Thymus (tissue), 14 donors: ENCODE measurements at places on chromosomes 11 and 22. TPM values are rescaled to one million over a fixed set of nuclear protein-coding genes. Genes with fewer than 3 reads are reported as not detected.
A peak's percentile ranks its signal among the peaks of the same experiment; 100 is the strongest.

ASPHD2 gene
- total RNA-seq = 2.1 TPM

DNA sequence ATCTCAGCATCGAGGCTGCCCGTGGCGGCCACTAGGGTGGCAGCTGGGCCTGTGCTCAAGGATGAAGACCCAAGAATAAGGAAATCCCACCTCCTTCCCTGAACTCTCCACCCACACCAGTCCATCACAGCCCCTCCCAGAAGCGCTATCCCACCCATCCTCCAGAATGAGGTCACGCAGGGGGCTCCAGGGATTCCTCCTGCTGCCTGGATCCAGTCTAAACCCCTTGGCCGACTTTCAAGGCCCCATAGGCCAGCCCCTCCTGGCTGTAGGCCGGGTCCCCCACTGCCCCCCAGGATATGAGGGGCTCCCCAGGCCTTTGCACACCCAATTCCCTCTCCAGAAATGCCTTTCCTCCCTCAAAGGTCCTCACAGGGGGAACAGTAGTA, 19.0 kb upstream of the SCGB1A1 start:
- H3K4me1 ChIP-seq = peaks cover 56% of the 10 kb centered on the region
- no peaks in the 10 kb centered on the region for H3K36me3 ChIP-seq
- no peaks in the 10 kb centered on the region for H3K27me3 ChIP-seq
- DNase-seq = no peak
- no peak overlapping the region for H3K4me3 ChIP-seq

DNA sequence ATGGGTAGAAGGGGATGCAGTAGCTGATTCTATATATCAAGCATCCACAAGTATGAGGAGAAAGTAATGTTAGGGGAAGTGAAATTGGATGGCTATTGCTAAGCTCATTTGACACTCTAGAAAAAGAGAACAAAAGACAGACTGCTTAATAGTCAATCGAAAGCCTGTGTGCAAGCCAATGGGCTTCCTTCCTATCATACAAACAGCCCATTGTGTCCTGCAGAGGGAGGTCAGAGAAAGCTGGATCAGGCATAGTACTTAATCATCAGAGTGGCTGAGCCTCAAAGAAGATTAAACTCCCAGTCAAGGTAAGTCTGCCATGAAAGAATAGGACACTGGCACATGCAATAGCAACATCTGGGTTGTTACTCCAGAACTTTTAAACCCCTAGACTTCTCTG, 50.9 kb upstream of the PGR start:
- DNase-seq = no peak
- H3K4me1 ChIP-seq = no peaks in the 10 kb centered on the region
- no peaks in the 10 kb centered on the region for H3K36me3 ChIP-seq
- H3K27ac ChIP-seq = no peak overlapping the region

SCGB1D2 gene
- 0.80 TPM for total RNA-seq

DNA sequence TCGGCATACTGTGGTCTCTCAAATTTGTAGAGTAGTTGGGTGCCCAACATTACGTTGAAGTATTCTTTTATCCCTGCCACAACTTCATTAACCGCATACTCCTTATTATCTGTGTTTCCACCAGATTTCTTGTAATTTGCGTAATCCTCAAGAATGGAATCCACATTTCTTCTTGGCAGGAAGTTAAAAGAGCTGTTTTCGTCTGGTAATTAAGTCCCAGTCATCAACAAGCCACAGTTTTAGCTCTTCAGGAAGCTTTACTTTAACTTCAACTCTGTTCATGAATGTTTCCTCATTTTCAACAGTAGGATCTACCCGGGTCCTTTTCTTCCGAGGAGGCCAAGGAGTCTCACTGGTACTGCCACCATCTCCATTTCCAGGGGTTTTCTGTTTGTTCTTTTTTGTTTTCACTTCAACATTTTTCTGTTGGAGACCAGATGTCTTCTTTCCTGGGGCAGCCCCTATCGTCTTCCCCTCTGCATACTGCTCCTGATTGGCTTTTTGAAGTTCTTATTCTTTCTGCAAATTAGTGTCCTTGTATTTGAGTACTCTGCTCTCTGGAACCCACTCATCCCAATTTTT, 30.3 kb downstream of the PDE3B start:
- no peak overlapping the region for H3K27ac ChIP-seq
- DNase-seq = no peak
- H3K27me3 ChIP-seq = no peaks in the 10 kb centered on the region
- H3K4me1 ChIP-seq = no peaks in the 10 kb centered on the region
- no peaks in the 10 kb centered on the region for H3K36me3 ChIP-seq

- H3K4me3 ChIP-seq = no peak overlapping the region
- H3K27me3 ChIP-seq = no peaks in the 10 kb centered on the region
- no peak for DNase-seq
- H3K27ac ChIP-seq = no peak overlapping the region
These were observed 16.5 kb upstream of the PLEKHB1 start for GRCh38 chr11:73629907-73630306.

GRCh38 chr11:44003736-44004451, 43.9 kb upstream of the ACCSL start:
- H3K36me3 ChIP-seq = no peaks in the 10 kb centered on the region
- no peaks in the 10 kb centered on the region for H3K27me3 ChIP-seq
- no peak for DNase-seq
- H3K4me3 ChIP-seq = no peak overlapping the region

DNA sequence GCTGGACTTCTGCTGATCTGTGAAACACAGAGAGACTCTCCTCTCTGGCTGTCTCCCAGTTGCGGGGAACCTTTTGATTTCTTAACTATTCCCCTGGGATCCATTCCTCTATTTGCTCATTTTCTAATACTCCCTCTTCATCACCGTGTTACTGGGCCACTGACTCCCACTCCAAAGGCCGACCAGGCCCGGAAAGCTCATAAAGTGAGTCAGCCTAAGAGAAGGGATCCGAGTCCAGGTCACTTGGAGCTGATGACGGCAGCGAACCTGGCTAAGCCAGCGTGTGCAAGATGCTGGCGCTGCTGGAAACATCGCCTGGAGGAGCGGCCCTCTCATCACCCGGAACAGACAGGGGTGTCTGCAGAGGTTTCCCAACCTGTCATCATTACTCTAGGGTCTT, 112.8 kb downstream of the FBXO7 start:
- no peaks in the 10 kb centered on the region for H3K27me3 ChIP-seq
- no peaks in the 10 kb centered on the region for H3K36me3 ChIP-seq
- no peak overlapping the region for H3K4me3 ChIP-seq

GRCh38 chr22:22933100-22933806, 45.6 kb downstream of the IGLL5 start:
- H3K4me3 ChIP-seq = no peak overlapping the region
- no peak for DNase-seq
- no peaks in the 10 kb centered on the region for H3K36me3 ChIP-seq
- H3K27me3 ChIP-seq = no peaks in the 10 kb centered on the region
- H3K27ac ChIP-seq = no peak overlapping the region

DNA sequence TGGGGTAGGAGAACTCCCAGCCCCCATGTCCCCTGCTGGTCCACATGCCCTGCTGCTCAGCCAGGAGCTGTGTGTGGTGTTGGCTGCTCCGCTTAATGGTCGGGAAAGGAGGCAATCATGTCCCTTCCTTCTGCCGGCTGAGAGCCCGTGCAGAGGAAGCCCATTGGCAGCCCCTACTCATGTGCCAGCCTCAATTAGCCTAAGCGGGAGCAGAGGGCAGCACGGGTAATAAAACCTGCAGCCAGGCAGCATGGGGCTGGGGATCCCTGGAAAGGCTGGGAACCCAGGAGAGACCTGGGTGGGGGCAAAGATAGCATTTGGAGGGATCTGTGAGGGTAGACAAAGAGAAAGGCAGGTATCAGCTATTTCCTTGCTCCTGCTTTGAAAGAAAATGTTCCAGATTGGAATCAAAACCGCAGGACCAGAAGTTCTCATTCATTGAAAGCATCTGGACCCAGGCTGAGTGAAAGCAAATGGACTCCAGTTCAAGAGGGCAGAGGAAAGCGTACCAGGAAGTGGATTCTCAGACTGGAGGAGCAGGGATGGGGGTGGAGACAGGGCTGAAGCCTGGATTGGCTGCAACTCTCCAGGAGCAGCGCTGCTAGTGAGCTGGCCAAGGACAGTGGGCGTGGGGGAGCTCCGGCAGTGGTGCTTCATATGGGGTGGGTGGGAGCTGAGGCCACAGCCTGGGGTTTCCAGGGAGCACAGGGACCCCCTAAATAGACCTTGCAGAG, 103.4 kb upstream of the NECTIN1 start:
- DNase-seq = no peak
- no peaks in the 10 kb centered on the region for H3K36me3 ChIP-seq
- no peaks in the 10 kb centered on the region for H3K4me1 ChIP-seq
- no peak overlapping the region for H3K27ac ChIP-seq
- H3K4me3 ChIP-seq = no peak overlapping the region

- H3K4me3 ChIP-seq = no peak overlapping the region
- no peak for DNase-seq
- no peaks in the 10 kb centered on the region for H3K36me3 ChIP-seq
- H3K4me1 ChIP-seq = peaks cover 17% of the 10 kb centered on the region
- H3K27me3 ChIP-seq = peaks cover 3% of the 10 kb centered on the region
These were observed 43.2 kb downstream of the IGLL5 start for GRCh38 chr22:22930571-22931556.

- H3K4me1 ChIP-seq = peaks cover 10% of the 10 kb centered on the region
- DNase-seq = no peak
- no peak overlapping the region for H3K4me3 ChIP-seq
These were observed 4.9 kb downstream of the HTATIP2 start for GRCh38 chr11:20368438-20368837.

- no peak for DNase-seq
- no peak overlapping the region for H3K27ac ChIP-seq
- H3K4me1 ChIP-seq = no peaks in the 10 kb centered on the region
These were observed 18.8 kb upstream of the USP47 start for GRCh38 chr11:11822946-11823345.

- no peak overlapping the region for H3K27ac ChIP-seq
- H3K4me1 ChIP-seq = no peaks in the 10 kb centered on the region
- DNase-seq = no peak
- H3K4me3 ChIP-seq = no peak overlapping the region
- H3K27me3 ChIP-seq = no peaks in the 10 kb centered on the region
- H3K36me3 ChIP-seq = no peaks in the 10 kb centered on the region
These were observed 43.3 kb upstream of the PTPN5 start for GRCh38 chr11:18834754-18835466.

GRCh38 chr22:39525658-39525975, 5.3 kb downstream of the ATF4 start:
- peaks cover 55% of the 10 kb centered on the region for H3K36me3 ChIP-seq
- H3K4me3 ChIP-seq = no peak overlapping the region
- H3K27me3 ChIP-seq = no peaks in the 10 kb centered on the region
- peaks cover 39% of the 10 kb centered on the region for H3K4me1 ChIP-seq
- no peak overlapping the region for H3K27ac ChIP-seq

DNA sequence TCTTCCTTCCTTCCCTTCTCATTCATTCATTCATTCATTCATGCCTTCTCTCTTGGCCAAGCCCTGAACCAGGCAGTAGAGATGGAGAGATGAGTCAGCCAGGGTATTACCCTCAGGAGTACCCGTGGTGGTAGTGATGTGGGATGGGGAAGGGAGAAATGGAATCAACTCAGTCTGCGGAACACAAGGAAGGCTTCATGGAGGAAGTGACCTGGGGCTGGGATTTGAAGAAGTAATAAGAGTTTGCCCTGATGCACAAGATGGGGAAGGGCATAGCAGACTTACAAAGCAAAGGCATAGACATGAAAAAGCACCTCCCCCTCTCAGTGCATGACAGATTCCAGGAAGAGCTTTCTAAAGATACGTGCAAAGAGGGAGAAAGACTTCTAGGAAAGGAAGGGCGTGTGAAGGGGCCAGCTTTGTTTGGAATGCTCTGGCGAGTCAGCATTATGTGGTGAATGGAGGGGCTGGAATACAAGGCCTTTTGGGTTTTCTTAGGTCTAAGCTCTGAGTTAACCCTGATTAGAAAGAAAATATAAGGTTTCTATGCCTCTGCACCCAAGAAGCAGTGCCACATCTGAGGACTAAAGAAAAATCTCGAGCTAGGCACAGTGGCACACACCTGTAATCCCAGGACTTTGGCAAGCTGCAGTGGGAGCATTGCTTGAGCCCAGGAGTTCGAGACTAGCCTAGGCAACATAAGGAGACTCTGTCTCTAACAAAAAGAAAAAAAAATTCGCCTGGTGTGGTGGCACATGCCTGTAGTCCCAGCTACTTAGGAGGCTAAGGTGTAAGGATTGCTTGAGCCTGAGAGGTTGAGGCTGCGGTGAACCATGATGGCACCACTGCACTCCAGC, 36.4 kb upstream of the ACER3 start:
- peaks cover 3% of the 10 kb centered on the region for H3K4me1 ChIP-seq
- DNase-seq = no peak
- no peaks in the 10 kb centered on the region for H3K27me3 ChIP-seq
- H3K4me3 ChIP-seq = no peak overlapping the region
- peak overlapping the region; percentile 34 for H3K27ac ChIP-seq

CYP2D6 gene
- total RNA-seq = 0.42 TPM

RAC2 gene
- 149 TPM for total RNA-seq

GLB1L3 gene
- 0.71 TPM for total RNA-seq

DNA sequence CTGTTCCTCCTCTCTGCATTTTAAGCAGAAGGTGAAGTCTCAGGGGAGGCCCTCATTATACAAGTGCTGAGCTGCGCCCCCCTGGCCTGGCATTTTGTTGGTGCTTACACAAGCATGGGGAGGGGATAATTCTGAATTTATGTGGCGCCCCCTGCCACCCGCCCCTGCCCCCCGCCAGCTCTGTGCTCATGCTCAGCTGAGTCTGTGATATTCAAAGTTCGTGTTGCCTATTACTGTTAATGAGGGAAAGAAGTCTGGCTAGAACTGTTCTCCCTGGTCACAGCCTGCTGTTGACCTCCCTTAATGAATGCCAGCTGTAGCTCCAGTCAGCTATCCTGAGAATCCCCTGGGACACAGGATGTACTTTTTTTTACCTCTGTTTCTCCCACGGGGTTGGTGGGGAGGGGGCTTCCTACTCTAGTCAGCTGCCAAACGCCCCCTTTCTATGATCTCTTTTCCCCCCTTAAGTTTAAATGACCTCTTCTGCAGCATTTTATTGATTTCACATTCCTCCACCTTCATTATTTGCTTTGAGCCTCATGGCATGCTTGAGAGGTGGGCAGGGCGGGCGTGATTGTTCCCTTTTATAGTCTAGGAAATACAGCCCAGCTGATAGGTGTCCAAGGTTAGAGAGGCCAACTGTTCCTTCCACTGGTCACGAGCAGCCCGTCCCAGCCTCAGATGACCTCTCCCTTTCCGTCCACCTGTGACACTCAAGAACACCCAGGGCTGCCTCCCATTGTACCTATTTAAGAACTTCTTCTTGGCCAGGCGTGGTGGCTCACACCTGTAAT, 12.2 kb downstream of the USP2 start:
- no peak overlapping the region for H3K27ac ChIP-seq
- no peaks in the 10 kb centered on the region for H3K4me1 ChIP-seq
- no peak overlapping the region for H3K4me3 ChIP-seq
- no peaks in the 10 kb centered on the region for H3K36me3 ChIP-seq
- DNase-seq = no peak

CRYAB gene
- total RNA-seq = 4.2 TPM

- H3K27ac ChIP-seq = no peak overlapping the region
- no peaks in the 10 kb centered on the region for H3K27me3 ChIP-seq
- no peaks in the 10 kb centered on the region for H3K36me3 ChIP-seq
These were observed 52.1 kb downstream of the GDPD4 start for GRCh38 chr11:77249427-77249826.
